ENCODE measurements at places on chromosomes 6 and 20.

DNA sequence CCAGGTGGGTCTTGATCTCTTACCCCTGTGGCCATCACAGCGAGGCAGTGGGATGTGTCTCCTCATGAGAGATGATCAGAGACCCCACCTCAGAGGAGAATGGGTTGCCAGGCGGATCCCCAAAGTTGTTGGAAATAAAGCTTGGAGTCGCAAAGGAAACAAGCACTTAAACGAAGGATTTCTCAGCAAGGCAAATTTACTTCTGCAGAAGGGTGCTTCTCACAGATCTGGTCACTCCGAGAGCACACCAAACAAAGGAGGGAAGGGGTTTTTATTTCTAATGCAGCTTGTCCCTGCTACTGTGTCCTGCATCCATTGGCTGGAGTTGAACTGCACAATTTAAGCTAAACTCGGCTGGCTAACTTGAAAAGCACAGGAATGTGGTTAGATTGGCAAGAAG is 466.6 kb upstream of the EYS start:
- DNase-seq, result no peak

DNA sequence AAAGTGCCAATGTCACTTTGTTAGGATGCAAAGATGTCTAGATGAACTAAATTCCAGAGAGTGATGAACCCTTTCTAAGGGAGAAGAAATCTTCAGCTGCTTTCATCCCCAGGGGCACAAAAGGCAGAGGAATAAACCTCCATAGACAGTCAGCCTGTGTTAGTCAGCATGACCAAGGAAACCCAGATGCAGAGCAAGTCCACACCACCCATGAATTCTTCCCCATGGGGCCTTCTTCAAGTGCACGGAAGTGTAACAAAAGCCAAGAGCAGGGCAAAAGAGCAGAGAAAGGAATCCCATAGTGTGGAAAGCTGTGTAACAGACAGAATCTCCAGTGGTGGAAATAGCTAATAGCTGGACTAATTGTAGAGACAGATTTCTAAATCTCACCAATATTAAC is 50.0 kb downstream of the DCDC2 start:
- no peak for DNase-seq

DNA sequence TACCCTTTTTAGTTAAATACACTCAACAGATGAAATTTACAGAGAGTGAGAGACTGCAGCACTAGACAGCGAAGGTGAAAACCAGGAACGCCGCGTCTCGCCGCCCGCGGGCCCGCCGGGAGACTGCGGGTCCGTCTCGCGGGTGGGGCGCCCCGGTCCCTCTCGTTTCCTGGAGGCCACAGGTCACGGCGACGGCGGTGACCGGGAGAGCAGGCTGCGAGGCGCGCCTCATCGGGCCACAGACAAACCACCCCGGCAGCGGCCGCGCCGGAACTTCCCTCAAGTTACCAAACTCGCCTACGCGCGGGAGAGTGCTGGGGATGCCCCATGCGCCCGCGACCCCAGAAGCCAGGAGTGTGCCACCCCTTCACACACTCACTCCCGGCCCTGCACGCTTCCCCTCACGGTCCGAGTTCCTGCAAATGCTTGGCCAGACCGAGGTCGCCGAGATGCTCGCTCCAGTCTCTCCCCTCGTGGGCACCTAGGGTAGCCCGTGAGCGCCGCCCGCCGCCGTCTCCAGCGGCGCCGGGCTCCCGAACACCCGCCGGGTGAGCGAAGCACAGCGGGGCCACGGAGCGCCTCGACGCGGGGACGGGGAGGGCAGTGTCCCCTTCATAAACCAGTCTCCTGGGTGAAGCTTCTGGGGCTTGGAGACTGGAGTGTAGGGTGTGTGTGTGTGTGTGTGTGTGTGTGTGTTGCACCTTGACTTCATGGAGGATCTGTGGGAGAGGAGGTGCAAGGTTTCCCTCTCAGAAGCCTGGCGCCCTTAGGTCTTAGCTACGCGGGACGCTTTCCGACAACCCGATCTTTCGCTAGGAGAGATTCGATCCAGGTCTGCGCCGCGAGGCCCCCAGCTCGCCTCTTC is 1.4 kb downstream of the BACH2 start:
- peak; percentile 54 for DNase-seq

- no peak for DNase-seq
Observed at GRCh38 chr6:14023855-14024254, 93.7 kb upstream of the CD83 start.

- no peak for DNase-seq
Observed at GRCh38 chr6:152233547-152234320, 403.4 kb downstream of the SYNE1 start.

- DNase-seq, result no peak
Observed at GRCh38 chr6:148890096-148890495, 143.3 kb downstream of the UST start.

DNA sequence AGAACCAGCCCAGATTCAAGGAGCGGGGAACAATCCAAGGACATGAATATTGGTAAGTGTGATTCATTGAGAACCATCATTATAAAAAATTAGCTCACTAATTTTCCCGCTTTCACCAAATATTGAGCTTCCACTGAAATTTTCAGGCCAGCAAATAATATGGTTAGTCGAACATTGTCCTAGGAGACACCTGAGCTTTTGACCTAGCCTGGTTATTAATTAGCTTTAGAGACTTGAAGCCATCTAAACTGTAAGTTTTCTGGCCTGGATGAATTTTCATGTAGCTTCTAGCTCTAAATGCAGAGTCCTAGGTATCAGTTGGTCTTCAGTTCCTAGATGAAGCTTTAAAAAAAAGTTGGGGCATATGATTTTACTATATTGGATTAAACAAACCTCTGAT is 17.1 kb upstream of the RALGAPA2 start:
- no peak for DNase-seq

DNA sequence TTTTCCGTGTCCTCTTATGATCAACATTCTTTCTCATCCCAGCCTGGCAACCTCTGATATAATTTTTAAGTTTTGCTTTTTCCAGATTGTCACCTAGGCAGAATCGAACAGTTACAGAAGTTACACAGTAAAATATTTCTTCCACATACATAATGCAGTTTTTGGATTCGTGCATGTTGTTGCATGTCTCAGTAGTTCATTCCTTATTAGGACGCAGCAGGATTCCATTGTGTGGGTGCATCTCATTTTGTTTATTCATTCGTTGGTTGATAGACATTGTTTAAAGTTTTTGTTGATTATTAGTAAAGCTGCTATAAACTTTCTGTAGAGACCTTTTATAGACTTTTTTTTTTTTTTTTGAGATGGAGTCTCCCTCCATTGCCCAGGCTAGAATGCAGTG is 284.3 kb upstream of the FERMT1 start:
- no peak for DNase-seq

DNA sequence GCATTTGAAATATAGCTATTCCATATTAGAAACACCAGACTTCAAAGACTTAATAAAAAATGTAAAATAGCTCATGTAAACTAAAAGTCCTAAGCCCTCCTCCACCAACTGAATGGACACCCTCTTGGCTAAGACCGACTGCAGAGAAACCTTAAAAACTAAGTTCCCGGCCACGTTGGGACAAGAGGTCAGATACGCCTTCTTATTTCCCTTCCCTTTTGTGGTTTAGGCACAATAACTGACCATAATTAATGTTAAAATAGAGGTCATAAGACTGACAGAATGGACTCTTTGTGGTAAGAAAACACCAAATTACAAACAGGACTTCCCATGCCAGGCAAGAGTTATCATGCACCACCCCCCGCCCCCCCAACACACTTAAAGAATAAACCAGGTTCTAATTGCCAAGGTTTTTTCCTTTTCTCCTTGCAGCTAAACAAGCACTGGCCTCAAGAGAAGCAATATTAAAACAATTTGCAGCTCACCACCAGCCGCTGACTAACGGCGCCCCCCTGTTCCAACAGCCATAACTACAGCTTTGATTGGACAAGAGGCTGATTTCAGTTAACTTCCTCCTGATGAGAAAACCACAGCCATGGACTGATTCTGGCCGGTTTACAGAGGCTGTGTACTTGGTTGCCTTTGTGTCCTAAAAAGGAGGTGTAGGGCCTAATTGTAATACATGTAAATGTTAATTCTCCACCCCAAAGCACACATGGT is 10.7 kb upstream of the LAMP5 start:
- peak; percentile 14 for DNase-seq

GRCh38 chr6:105806486-105806920 is 279.6 kb upstream of the PRDM1 start:
- no peak for DNase-seq

DNA sequence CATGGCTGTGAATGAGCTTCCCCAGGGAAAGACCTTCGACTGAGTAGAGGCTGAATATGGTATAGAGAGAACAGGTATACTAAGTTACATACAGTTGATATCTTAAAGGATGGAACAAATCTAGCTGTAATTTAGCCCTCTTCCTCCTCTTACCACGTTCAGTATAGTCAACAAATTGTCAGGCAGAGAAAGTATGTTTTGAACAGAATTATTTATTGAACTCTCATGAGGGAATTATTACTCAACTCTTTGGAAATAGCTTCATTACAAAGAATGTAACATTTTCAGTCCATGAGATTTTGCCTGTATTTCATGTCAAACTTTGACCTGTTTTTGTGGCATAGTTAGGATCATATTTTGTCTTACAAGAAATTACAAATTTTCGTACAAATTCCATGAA is 63.0 kb downstream of the SH3BGRL2 start:
- DNase-seq, result no peak
